ENCODE measurements at places on chromosomes 7 and 10. TPM values are rescaled to one million over a fixed set of nuclear protein-coding genes. Genes with fewer than 3 reads are reported as not detected.

Gene GRID2IP
- 0.09 TPM for total RNA-seq

Gene ZNF488
- total RNA-seq = 0.97 TPM

- DNase-seq = no peak
These were observed 80.5 kb upstream of the ETV1 start for GRCh38 chr7:14069961-14070360.

GRCh38 chr7:21011153-21011552 lies 224.5 kb upstream of the SP8 start:
- DNase-seq = no peak

DNA sequence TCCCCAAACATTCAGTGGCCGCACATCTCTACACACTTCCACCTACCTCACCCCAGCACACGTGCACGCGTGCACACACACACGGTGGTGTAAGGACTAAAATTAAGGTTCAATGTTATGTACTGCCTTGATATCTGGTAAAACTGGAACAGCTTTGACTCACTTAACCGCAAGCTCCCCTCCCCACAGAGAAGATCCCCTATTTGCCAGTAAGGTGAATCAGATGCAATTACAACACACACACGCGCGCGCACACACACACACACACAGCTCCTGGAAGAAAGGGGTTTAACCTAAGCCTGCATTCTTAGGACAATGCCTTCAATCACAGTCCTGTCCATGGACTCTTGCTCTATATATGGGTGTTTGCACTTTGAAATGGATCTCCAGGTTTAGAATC lies 25.5 kb upstream of the VPS41 start:
- DNase-seq = peak; percentile 91

- peak; percentile 36 for DNase-seq
These were observed 526 bp downstream of the CH25H start for GRCh38 chr10:89206402-89207180.

GRCh38 chr7:69673074-69673473 lies 74.8 kb downstream of the AUTS2 start:
- no peak for DNase-seq

DNA sequence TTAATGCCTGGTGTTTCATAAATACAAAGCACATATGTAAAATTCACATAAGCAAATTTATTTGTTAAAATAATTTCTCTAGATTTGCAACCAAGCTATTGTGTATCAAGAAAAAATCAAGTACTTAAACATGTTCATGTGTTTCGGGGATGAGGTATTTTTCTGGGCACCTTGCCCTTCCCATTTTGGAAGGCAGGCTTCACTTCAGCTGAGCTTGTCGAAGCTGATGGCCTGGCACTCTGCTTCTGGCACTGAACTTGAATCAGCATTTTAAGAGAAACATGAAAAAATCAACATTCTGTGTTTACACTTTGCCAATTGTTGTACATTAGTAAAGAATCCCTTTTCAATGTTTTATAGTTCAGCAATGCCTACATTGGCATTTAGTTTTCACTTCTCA lies 179.1 kb upstream of the STEAP4 start:
- no peak for DNase-seq

Gene KCP
- 0.06 TPM for total RNA-seq

- peak; percentile 47 for DNase-seq
These were observed 520 bp upstream of the WNT2 start for GRCh38 chr7:117323305-117323850.

Gene PLEKHA1
- 14.1 TPM for total RNA-seq

DNA sequence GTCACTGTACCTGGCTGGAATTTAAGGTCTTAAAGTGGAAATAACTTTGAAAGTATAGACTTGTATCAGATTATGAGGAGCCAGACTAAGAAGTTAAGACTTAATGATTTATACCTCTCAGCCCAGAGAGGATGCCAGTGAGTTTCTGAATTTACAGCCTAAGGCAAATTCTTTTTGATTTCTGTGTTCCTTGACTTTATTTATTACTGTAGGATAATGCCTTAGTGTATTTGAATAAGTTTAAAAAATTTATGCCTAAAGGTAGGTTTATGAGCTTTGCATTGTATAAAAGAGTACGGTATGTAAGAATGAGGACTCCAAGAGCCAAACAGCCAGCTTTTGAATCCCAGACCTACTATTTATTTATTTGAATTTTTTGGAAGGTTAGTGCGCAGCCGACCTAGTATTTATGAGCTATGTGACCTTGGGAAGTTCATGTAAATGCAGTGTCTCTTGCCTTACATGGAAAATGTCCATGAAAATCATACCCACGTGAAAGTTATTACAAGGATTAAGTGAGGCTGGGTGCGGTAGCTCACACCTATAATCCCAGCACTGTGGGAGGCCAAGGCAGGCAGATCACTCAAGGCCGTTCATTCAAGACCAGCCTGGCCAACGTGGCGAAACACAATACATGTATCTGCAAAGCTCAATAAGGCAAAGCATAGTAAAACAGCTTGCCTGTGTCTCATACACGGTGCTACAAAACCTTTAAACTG lies 174.6 kb downstream of the AUTS2 start:
- no peak for DNase-seq

Gene HOXA4
- total RNA-seq = 4.1 TPM

Gene SFTPD
- not detected for total RNA-seq

Gene OR2A42
- not detected for total RNA-seq

- peak; percentile 38 for DNase-seq
These were observed 212.0 kb upstream of the IGFBP3 start for GRCh38 chr7:46133072-46133471.

GRCh38 chr7:2386964-2387669 lies 16.3 kb upstream of the CHST12 start:
- no peak for DNase-seq

DNA sequence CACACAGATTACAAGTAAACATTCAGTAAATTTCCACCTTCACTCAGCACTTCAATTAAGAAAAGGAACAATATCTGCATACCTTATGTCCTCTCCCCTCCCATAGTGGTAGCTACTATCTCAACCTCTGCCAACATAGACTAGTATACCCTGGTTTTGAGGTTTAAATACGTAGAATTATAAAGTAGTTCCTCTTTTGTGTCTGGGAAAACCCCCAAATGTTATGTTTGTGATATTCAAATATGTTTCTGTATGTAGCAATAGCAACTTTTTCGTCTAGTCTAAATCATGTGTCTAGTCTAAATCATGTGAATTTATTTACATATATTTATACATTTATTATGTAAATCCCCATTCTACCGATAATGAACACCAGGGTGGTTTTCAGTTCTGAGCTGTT lies 13.2 kb upstream of the CAMK2B start:
- DNase-seq = no peak

DNA sequence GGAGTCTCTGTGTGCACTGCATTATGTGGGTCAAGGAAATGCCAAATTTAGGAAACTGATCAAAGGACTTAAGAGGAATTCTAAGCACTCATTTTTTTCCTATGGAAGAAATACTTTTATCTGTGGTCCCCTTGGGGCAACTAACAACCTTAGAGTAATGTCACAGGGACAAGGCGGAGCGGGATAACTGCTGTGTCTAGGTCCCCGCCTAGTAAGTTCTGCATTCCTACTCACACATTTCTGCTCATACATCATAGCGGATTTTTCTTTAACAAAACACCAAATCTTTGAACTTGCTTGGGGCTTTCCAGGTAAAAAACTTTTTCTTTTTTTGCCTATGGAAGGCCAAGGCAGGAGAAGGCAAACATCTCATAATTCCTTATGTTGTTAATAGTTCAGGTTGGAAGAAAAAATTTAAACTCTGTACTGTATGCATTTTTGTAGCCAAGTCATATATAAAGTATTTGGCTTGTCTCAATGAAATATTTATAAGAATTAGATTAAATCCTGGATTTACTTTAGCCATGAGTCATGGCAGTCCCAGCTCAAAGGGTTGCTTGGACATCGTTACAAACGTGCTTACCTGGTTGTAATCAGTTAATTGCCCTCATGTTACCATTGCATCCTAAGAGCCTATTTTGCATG lies 285.0 kb downstream of the PHTF2 start:
- DNase-seq = no peak

DNA sequence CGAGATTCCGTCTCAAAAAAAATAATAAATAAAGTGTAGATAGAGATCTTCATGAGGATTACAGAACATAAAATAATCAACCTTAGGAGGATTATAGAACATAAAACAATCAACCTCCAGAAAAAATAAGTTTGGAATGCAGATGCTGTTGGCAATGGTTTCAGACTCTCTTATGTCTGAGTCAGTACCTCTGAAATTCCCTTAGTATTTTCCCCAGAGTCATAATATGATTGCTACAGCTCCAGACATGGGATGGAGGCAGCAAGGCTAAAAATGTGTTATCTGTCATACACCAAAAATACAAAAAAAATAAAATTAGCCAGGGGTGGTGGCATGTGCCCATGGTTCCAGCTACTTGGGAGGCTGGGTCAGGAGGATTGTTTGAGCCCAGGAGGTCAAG lies 22.2 kb downstream of the CADPS2 start:
- DNase-seq = no peak

- no peak for DNase-seq
These were observed 15.9 kb upstream of the CDH23 start for GRCh38 chr10:71380841-71381240.

Gene SPDYE9
- not detected for total RNA-seq

DNA sequence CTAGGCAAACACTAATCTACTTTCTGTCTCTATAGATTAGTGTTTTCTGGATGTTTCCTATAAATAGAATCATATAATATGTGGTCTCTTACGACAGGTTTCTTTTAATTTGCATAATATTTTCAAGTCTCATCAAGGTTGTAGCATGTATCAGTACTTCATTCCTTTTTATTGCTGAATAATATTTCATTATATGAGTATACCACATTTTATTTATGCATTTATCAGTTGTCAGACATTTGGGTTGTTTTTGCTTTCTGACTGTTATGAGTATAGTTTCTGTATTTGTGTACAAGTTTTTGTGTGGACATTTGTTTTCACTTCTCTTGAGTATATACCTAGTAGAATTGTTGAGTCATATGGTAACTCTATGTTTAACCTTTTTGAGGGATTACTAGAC lies 48.2 kb downstream of the SHOC2 start:
- DNase-seq = no peak

- DNase-seq = peak; percentile 67
These were observed 514 bp upstream of the GAD2 start for GRCh38 chr10:26215935-26216584.

Gene GOT1
- 38.8 TPM for total RNA-seq

Gene SLC16A12
- 0.06 TPM for total RNA-seq

GRCh38 chr7:19333706-19334105 lies 188.5 kb upstream of the FERD3L start:
- no peak for DNase-seq

- no peak for DNase-seq
These were observed 73.3 kb downstream of the CXCL12 start for GRCh38 chr10:44311563-44312051.

Gene TMEM273
- total RNA-seq = not detected

Gene MMD2
- not detected for total RNA-seq

All from Daoy (cell line).